ENCODE measurements at places on chromosomes 1 and 21.

GRCh38 chr1:74714429-74715235 lies 18.2 kb downstream of the CRYZ start:
- no peak for DNase-seq

DNA sequence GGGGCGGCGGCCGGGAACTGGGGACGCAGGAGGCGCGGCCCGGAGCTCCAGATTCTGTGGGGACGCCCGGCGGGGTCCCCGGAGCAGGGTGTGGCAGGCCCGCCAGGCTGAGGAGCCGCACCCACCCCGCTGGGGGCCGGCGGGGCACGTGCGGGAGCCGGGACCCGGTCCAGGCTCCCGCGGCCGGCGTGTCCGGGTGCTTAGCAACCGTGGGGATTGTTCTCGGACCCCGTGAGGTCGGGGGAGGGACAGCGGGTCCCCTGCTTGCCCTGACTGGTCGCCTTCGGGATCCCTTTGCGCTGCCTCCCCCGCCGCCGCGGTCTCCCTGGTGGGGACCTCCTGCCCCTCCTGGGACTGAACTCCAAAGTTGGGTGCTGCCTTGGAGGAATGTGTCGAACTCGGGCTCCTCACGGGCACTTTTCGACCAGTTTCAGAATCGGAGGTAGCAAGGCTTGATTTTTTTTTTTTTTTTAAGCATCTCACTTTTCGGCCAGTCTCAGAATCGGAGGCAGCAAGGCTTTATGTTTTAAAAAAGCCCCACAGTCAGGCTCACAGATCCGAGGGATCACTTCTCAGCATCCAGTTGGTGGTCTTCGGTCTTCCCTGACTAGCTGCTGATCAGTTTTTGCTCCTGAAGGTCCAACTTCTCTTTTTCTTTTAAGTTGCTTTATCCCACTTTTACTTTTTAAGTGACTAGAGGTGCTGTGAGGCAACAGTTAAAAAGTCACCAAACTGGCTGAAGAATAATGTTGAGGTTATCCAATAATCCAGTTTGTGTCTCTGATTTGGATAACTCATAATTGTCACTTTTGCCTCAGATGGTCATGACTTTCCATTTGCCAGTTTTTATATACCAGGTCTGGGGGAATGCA lies 648 bp downstream of the FAM76A start:
- DNase-seq: peak; percentile 40

DNA sequence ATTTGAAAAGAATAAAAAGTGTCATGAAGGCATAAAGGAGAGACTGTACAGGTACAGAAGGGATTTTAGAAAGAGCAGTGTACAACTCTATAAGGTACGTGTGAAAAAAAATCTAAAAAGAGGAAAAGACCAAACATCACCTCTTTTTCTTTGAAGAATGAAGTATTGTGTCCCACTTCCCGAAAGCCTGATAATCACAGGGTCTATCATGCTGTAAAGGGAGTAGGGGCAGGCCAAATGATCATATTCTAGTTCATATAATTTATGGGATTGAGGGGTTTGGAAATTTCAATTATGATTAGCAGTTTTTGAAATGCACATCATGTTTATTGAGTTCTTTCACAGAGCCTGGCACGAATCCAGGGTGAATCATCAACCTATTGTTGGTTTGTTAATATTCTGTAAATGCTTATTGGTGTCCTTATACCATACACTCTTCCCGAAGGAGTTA lies 910 bp upstream of the RERE start:
- DNase-seq: no peak

DNA sequence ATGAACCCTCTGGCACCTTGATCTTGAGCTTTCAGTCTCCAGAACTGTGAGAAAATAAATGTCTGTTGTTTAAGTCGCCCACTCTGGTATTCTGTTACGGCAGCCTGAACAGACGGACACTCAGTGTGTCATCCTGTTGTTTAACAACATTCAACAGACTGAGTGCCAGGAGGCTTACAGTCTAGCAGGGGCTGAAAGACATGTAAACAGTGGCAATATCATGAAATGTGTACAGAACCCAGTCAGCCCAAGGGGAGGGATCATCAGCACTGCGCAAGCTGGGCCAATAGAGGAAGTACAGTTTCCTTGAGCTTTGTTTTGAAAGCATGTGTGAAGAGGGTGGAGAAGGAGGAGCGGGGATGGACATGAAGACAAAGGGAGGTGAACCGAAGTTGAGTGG lies 13.6 kb downstream of the DIP2A start:
- peak; percentile 75 for DNase-seq

DNA sequence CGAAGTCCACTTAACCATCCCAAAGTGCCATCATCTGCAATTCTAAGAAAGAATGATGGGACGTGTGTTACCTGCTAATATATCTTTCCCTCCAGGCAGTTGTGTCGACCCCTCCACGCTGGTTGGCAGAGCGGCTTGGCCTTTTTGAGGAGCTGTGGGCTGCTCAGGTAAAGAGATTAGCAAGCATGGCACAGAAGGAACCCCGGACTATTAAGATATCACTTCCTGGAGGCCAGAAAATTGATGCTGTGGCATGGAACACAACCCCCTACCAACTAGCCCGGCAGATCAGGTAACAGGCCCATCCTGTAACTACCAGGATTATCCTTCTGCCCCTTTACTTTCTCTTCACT lies 520 bp downstream of the TARS2 start:
- DNase-seq: no peak

- DNase-seq: no peak
Observed at GRCh38 chr1:27704958-27705357, 20.8 kb upstream of the FAM76A start.

DNA sequence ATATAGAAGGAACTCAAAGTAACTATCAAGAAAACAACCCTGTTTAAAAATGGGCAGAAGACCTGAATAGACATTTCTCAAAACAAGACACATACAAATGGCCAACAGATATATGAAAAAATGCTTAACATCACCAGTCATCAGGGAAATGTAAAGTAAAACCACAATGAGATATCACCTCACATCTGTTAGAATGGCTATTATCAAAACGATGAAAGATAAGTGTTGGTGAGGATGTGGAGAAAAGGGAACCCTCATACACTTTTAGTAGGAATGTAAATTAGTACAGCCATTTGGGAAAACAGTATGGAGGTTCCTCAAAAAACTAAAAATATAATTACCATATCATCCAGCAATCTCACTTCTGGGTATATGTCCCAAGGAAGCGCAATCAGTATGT lies 3.0 kb downstream of the CTSS start:
- DNase-seq: no peak

DNA sequence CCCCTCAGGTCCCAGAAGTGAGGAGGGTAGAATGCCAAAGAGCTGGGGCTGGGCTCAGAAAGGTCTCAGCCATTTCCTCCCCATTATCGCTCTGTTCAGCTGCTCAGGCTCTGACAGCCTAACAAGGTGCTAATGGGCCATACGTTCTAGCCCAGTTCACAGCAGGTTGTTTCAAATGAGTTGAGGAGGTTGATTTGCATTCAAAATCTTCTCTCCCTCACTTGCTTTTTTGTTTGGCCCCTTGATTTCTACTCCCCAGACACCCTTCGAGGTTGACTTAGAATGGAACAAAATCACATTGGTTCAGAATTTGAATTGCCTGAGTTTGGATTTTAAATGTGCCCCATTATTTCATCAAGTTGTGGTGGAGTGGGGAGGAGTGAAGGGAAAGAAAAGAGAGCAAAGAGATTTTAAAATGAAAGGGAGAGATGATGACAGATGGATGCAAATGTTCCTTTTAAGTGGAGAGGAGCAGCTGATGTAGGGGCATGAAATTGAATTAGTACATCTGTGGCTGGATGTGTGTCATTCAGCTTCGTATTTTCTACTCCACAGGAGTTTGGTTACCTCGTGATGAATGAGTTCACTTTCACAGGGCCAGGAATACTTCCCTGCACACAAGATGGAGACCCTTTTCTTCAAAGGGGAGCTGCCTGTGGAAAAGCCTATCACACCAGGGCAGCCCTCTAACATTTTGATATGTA lies 425.8 kb upstream of the CAMK1G start:
- no peak for DNase-seq

DNA sequence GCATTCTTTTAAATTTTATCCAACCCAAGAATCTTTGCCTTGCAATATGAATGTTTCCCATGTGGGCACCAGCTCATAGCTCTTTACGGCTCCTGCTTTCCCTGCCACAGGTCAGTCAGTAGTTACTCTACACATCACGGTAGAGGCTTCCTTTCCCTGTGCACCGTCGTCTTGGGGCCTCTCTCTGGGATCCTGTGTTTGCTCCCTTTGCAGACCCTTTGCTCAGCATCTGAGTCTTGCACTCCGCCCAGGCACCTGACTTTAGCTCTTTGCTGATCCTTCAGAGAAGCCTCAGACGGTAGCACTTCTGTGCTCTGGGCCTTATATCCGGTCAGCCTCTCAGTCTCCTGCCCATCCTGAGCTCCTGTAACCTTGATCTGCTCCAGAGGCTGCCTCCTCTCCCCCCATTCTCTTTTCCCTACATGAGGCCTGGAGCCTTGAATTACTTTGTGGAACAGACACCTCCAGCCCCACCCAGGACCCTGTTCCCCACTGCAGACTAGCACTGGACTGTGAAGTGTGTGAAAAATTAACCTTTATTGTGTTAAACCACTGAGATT lies 183.5 kb upstream of the HMGB4 start:
- DNase-seq: no peak

Data from MV-4-11 (cell line).